ENCODE measurements at places on chromosomes 7 and 10. TPM values are rescaled to one million over a fixed set of nuclear protein-coding genes. Genes with fewer than 3 reads are reported as not detected.

ARID5B gene
- 7.2 TPM for total RNA-seq

FEZF1 gene
- not detected for total RNA-seq

NKX2-3 gene
- not detected for total RNA-seq

CADPS2 gene
- 53.7 TPM for total RNA-seq

MLXIPL gene
- total RNA-seq, result not detected

Data from endothelial cell of coronary artery (primary cell).